ENCODE measurements at places on chromosomes 6 and 20.

DNA sequence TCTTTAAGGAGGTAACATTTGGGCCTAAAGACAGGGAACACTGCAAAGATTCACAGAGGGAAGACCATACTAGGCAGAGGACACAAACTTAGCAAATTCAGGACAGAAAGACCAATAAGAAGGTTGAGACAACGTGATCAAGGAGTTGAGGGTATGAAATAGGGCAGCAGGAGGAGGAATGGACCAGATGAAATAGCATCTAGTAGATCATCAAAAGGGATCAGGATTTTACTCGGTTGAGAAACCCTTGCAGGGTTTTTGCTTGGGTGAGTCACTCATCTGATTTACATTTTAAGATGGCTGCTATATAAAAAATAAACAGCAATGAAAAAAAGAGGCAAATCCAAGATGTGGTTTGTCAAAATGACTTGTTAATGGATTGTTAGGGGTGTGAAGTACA lies 4.7 kb downstream of the BCLAF1 start:
- no peak for DNase-seq

DNA sequence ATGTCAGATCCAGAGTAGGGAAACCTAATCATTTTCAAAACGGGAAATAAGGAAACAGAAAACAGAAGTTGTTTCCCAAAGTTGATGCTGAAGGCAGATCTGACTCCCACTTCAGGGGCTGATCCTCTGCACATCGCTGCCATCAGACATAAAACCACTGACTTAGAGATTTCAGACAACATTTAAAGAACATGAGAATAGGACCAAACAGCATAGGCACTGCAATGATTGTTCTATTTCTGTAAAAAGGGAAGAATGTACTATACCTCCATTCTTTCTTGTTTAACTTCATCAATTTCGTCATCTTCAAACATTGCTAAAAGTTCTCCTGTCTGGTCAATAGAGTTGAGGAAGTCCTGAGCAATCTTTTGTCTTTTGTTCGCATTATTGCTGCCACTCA lies 324.7 kb upstream of the RUNX2 start:
- no peak for DNase-seq

GRCh38 chr6:35919085-35919826 lies 1.6 kb downstream of the SRPK1 start:
- no peak for DNase-seq

- no peak for DNase-seq
Observed at GRCh38 chr6:25431975-25432307, 152.8 kb downstream of the CARMIL1 start.

- DNase-seq: no peak
Observed at GRCh38 chr6:105167914-105168313, 11.9 kb downstream of the POPDC3 start.

DNA sequence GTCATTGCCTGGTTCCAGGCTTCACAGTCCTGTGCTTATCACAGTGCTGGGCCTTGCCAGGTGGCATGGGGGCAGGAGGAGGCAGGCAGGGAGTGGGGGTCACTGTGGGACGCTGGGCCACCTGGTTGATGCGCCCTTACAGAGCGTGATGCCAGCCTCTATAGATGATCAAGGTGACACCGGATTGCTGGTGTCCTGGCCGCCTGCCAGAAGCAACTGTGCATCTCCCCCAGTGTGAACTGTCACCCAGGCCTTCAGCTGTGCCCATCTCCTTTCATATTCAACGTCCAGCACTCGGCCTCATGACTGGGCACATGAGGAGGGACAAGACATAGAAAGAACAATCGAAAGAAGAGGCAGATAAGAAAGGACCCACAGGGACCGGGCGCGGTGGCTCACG lies 318.9 kb downstream of the TAF4 start:
- DNase-seq: no peak

- no peak for DNase-seq
Observed at GRCh38 chr6:17012421-17013225, 89.2 kb upstream of the STMND1 start.

DNA sequence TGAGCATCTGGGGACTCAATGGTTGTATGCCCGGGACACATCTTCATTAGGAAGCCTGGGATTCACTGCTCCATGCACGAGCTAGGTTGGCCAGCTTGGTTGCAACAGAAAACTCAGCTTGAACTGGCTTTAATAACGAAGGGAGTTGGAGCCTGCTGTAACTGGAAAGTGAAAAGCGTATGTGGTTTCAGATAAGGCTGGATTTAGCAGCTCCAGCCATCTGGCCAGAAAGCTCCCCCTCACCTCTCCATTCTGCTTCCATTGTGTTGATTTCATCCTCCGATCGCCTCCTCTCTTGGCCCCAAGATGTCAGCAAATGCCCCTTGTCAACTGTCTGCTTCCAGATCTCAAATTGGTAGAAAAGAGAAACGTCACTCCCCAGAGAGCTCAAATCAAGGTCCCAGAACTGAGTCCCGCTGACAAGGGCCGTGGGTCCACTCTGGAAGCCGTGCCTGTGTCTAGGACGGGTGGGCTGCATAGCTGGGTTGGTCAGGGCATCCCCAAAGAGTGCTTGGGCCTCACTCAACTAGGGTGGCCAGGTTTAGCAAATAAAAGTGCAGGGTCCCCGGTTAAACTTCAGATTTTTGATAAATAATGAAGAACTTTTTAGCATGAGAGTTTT lies 117.0 kb upstream of the PMEPA1 start:
- no peak for DNase-seq

DNA sequence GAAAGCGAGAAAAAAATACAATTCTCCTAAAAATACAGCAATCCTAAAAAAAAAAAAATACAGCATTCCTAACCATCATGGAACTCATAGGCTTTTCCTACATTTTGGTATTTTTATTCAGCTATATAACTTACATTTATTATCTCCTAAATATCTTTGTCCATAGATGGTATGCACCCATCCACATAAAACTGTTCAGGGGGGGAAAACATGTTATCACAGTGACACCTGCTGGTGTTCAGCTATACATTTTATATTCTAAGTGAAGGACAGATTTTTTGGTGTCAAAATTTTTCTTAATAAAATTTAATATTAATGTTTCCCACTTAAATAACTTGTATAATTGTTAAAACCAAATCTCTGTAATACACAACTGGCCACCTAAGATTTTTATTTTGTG lies 58.0 kb downstream of the BLOC1S5 start:
- peak; percentile 47 for DNase-seq

DNA sequence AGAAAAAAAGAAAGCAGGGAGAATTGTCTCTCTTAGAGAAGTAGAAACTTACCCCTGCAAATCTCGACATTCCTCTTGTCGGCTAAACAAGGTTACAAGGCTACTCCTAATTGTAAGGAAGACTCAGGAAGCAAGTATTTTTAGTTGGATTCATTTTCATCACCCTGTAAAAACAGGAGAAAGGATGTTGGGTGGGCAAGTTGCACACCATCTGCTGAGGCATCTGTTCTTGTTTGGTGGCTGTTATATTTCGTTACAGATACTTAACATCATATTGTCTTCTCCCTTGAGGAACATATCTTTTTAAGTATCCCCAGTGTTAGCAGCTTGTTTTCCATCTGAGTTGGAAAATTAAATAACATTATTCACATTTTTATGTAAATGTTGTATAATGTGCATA lies 187.5 kb downstream of the PLCB4 start:
- peak; percentile 68 for DNase-seq

- DNase-seq: no peak
Observed at GRCh38 chr20:58017231-58017969, 211.1 kb downstream of the ANKRD60 start.

DNA sequence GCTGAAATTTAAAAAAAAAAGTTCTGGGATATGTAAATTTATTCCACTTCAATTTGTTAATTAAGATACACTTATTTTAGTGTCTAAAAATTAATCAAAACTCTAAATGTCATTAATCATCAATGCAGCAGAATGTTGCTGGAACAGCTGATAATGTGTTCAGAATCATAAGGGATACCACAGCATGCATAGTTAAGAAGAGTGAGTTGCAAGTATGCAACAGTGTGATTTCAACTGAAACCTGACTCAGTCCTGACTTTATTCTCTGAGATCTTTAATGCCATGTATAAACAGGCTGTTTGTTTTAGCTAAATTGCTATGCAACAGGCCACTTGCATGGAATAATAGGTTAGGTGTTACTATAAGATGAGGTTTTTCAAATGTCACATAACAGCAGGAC lies 1.4 kb downstream of the GRIK2 start:
- peak; percentile 21 for DNase-seq
